Stomach (tissue), 19 donors: ENCODE measurements at places on chromosomes 5 and 9. TPM values are rescaled to one million over a fixed set of nuclear protein-coding genes. Genes with fewer than 3 reads are reported as not detected.
A peak's percentile ranks its signal among the peaks of the same experiment; 100 is the strongest.

DNA sequence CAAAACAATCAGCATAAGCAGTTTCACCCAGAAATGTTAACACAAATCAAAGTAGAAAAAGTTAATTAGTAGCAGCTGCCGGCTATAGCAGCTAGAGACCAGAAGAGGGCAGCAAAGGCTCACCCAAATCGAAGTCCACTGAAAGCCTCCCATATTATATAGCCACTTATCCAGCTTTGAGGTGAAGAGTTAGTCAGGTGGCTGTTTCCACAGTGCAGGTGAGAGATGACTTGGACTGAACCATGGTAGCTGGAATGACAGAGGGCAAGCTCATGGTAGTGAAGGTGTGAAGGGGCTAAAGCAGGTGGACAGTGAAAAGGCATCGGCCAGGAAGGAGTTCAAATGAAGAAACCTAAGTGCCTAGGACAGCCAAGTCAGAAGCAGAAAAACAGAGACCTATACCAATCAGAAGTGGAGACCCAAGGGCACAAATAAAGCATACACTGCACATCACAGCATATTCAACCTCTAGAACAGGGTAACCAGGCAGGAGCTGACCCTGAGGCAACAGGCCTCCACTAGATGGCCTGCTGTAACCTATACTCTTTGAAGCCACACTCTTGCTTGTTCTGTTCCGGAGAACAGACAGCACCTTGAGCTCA, 7.2 kb upstream of the RNF38 start:
- H3K4me1 ChIP-seq = peaks cover 3% of the 10 kb centered on the region
- no peaks in the 10 kb centered on the region for H3K27me3 ChIP-seq
- peak overlapping the region; percentile 20 for H3K27ac ChIP-seq
- no peaks in the 10 kb centered on the region for H3K36me3 ChIP-seq

DNA sequence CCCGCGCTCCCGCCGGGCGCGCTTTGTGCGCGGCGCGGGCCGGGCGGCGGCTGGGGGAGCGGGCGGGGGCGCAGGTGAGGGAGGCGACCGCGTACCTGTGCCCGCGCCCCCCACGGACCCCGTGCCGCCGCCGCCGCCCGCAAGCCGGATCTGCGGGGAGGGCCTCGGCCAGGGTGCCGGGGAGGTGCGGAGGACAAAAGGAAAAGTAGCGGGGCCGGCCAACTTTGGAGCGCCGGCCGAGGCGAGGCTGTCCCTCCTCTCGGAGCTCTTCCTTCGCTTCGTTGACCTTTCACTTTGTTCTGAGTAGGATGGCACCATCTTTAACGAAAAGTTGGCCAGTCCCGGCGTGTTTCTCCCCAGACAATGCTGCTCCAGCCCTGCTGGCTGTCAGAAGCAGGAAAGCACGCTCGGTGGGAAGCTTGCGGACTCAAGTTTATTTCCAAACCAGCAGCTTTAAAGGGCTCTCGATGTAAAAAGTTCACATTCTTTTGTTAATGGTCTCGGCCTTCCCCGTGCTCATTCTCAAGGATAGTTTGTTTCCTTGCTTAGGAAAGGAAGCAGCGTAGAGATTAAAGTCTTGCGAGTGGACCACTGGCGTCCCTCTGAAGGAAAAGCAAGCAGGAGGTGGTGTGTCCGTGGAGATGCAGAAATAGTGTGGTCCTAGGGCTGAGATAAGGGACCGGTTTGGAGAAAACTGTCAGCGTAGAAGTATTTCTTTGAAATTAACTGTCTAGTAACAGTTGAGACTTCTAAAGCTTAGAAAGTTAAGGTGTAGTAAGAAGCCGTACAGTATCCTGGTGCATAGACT, 639 bp downstream of the EHMT1 start:
- peak overlapping the region; percentile 85 for H3K27ac ChIP-seq
- no peaks in the 10 kb centered on the region for H3K27me3 ChIP-seq
- peaks cover 62% of the 10 kb centered on the region for H3K4me1 ChIP-seq
- peak; percentile 70 for DNase-seq
- peaks cover 20% of the 10 kb centered on the region for H3K36me3 ChIP-seq

DNA sequence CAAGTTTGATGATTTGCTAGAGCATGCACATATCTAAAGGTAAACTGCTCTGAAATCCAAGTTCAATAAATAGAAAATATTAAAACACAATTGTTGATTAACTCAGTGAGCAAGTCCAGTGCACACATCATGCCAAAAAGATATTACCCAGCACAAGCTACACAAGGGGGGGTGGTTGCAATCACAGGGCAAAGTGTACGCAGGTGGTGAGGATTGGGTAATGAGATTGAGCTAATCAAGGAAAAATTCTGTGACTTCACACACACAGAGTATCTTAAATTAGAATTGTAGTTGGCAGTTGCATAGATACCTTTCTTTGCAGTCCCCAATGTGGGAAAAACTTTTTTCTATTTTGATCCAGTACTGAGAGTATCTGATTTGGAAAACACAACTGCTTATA, 156.1 kb upstream of the NTRK2 start:
- peak; percentile 40 for DNase-seq
- H3K4me1 ChIP-seq = peaks cover 11% of the 10 kb centered on the region
- H3K27ac ChIP-seq = no peak overlapping the region
- H3K27me3 ChIP-seq = no peaks in the 10 kb centered on the region
- H3K36me3 ChIP-seq = no peaks in the 10 kb centered on the region

DNA sequence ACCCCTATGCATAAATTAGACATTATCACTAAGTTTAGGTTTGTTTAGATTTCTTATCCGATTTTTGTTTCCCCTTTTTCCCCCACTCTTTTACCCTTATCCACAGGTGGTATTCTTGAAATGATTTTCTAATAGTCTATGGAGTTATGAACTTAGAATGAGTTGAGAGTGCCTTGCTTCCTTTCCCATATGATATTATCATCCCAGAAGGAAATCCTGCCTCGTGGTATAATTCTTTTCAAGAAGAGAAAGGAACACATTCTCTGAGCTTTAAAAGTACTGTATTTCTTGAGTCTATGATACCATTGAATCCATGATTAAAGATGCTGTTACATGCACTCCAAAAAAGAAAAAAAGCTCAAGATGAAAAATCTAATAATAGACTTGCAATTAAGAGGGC, 76.9 kb upstream of the ADAMTSL1 start:
- no peak overlapping the region for H3K4me3 ChIP-seq
- no peak overlapping the region for H3K27ac ChIP-seq
- no peaks in the 10 kb centered on the region for H3K27me3 ChIP-seq
- H3K36me3 ChIP-seq = no peaks in the 10 kb centered on the region
- peaks cover 10% of the 10 kb centered on the region for H3K4me1 ChIP-seq
- no peak for DNase-seq

Gene RAPGEF1
- 84.6 TPM for total RNA-seq

GRCh38 chr9:128937310-128938165, 9.9 kb downstream of the DOLK start:
- H3K27me3 ChIP-seq = no peaks in the 10 kb centered on the region
- H3K27ac ChIP-seq = no peak overlapping the region
- peaks cover 13% of the 10 kb centered on the region for H3K4me1 ChIP-seq
- peaks cover 69% of the 10 kb centered on the region for H3K36me3 ChIP-seq

DNA sequence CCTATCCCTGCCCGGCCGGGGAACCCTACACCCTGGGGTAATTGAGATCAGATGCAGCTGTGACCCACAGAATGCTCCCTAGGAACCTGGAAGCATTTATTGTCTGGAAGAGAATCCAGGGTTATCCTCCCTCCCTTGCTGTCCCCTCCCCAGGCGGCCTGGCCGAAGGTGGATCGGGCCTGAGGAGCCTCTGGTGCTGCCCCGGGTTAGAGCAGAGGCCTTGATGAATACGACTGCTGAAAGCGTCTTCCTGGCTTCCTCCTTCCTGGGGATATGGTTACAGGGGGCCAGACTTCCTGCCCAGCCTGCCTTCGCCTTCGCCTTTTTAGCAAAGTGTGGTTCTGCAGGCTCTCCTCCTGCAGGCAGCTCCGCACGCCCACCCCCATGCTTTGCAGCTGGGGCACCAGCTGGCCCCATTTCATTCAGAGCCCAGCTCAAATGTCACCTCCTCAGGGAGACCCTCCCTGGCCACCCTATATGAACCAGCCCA, 22.5 kb upstream of the PTGS1 start:
- peaks cover 5% of the 10 kb centered on the region for H3K4me1 ChIP-seq
- H3K27me3 ChIP-seq = no peaks in the 10 kb centered on the region
- H3K36me3 ChIP-seq = no peaks in the 10 kb centered on the region
- no peak for DNase-seq

Gene CARD9
- 8.2 TPM for total RNA-seq

Gene RNF183
- not detected for total RNA-seq

DNA sequence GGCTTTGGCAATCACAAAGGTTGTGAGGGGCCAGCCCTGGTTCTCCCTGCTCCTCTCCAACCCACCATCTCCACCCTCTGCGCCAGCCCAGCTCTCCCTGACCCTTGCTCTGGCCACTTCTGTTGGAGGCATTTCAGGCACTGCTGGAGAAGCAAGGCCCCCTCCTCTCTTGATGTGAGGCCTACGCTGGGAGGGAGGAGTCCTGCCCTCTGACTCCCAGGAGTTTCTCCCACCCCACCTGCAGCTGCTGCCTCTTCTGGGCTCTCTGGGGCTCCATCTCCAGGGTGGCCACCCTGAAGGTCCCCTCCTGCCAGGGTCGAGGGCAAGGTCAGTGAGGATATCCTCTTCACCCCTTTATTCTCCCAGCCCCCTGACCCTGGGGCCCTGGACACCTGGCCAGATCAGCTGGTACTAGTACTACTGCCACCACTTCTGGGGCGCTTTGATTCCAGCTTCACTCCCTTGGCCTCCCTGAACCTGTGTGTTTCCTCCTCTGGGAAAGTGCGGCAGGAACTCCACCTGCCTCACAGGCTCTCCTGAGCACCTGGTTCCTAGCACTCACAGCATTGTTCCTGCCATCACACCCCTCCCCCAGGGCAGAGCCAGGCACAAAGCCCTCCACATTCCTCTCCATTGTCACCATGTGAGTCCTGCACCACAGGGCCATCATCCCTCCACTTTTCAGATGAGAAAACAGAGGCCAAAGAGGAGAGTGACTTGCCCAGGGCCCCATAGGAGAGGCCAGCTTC, 23.8 kb upstream of the TDRD7 start:
- DNase-seq = no peak

DNA sequence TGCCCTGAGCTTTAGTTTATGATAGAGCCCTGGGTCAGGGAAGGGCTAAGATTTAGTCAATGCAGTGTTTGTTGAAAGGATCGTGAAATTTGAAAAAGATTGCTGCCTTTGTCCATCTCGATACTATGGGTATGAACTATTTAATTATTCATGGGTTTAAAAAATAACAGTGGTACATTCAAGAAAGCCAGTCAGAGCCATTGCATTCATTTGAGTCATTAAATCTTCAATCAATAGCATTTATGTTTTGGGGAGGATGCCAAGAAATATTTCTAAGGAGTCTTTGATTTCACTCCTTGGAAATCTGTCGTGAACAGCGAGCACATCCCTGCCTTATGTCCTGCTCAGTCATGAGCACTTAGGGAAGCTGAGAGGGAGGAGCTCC, 54.4 kb upstream of the LRRTM2 start:
- no peak overlapping the region for H3K27ac ChIP-seq
- no peaks in the 10 kb centered on the region for H3K27me3 ChIP-seq
- H3K36me3 ChIP-seq = peaks cover 96% of the 10 kb centered on the region
- no peak overlapping the region for H3K4me3 ChIP-seq

- no peaks in the 10 kb centered on the region for H3K36me3 ChIP-seq
- H3K4me3 ChIP-seq = no peak overlapping the region
- no peak for DNase-seq
- H3K27ac ChIP-seq = no peak overlapping the region
- peaks cover 24% of the 10 kb centered on the region for H3K27me3 ChIP-seq
- peaks cover 11% of the 10 kb centered on the region for H3K4me1 ChIP-seq
These were observed 60.3 kb upstream of the RNU6ATAC start for GRCh38 chr9:134224567-134225093.

Gene PCDHGB5
- total RNA-seq = 1.8 TPM

- no peaks in the 10 kb centered on the region for H3K27me3 ChIP-seq
- H3K4me3 ChIP-seq = peak overlapping the region; percentile 66
- peak overlapping the region; percentile 100 for H3K27ac ChIP-seq
- H3K4me1 ChIP-seq = peaks cover 42% of the 10 kb centered on the region
- peaks cover 9% of the 10 kb centered on the region for H3K36me3 ChIP-seq
These were observed 25.3 kb upstream of the ANXA2R start for GRCh38 chr5:43065387-43065947.

GRCh38 chr9:15274425-15274824, 32.6 kb downstream of the TTC39B start:
- no peaks in the 10 kb centered on the region for H3K36me3 ChIP-seq
- H3K27ac ChIP-seq = no peak overlapping the region
- DNase-seq = no peak
- no peaks in the 10 kb centered on the region for H3K27me3 ChIP-seq
- no peak overlapping the region for H3K4me3 ChIP-seq

Gene IFNA2
- not detected for total RNA-seq

- H3K27ac ChIP-seq = no peak overlapping the region
- DNase-seq = no peak
- no peak overlapping the region for H3K4me3 ChIP-seq
These were observed 141.1 kb upstream of the MEF2C start for GRCh38 chr5:89024045-89024444.

- no peaks in the 10 kb centered on the region for H3K27me3 ChIP-seq
- no peaks in the 10 kb centered on the region for H3K4me1 ChIP-seq
These were observed 109.6 kb upstream of the ACTBL2 start for GRCh38 chr5:57592236-57592635.

- no peak for DNase-seq
- H3K27ac ChIP-seq = no peak overlapping the region
- H3K27me3 ChIP-seq = no peaks in the 10 kb centered on the region
- H3K4me3 ChIP-seq = no peak overlapping the region
- H3K4me1 ChIP-seq = no peaks in the 10 kb centered on the region
- no peaks in the 10 kb centered on the region for H3K36me3 ChIP-seq
These were observed 626.3 kb upstream of the CCNG1 start for GRCh38 chr5:162811071-162811470.

DNA sequence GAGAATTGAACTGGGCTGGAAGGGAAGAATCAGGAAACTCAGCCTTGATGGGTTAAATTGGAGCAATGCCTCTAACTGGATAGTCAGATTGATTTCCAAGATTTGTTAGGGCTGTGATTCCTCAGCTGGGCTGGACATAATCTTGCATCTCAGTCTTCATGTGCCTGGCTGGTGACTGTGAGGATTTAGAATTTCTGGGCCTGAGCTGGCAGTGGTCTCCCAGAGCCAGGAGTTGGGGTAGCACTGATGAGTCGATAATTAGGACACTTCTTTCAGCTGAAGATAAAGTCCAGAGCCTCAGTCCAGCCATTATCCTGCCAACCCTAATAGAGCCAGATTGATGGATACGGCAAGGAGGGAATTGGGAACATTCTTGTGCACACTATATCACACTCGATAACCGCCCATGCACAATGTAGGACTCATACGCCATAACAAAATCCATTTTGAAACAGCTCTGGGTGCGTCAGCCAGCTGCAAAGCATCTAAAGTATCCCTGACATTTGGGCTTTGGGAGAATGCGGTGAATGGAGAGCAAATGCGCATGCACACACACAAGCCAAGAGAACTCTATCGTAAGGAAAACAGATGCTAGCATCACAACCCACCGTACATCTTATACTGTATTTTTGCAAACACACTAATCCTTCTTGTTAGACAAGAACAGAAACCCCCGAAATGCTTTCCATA, 405.1 kb upstream of the KLF4 start:
- no peaks in the 10 kb centered on the region for H3K36me3 ChIP-seq
- peaks cover 9% of the 10 kb centered on the region for H3K4me1 ChIP-seq
- no peak overlapping the region for H3K27ac ChIP-seq
- H3K4me3 ChIP-seq = no peak overlapping the region

Gene PCDH12
- total RNA-seq = 7.0 TPM

- H3K27me3 ChIP-seq = no peaks in the 10 kb centered on the region
- H3K4me3 ChIP-seq = no peak overlapping the region
- H3K4me1 ChIP-seq = no peaks in the 10 kb centered on the region
- DNase-seq = no peak
These were observed 403.2 kb downstream of the KIF4B start for GRCh38 chr5:155416765-155417164.
